Activated CD4-positive, alpha-beta T cell treated with anti-CD3 and anti-CD28 coated beads, Interleukin-2, amount 50 U/mL, for 48 hours (primary cell): ENCODE measurements at places on chromosomes 1 and 21.

- DNase-seq, result peak; percentile 90
These were observed 1.1 kb downstream of the ARHGAP30 start for GRCh38 chr1:161068306-161069234.

GRCh38 chr1:12152113-12152891 is 14.5 kb upstream of the TNFRSF1B start:
- DNase-seq, result no peak

GRCh38 chr1:113035086-113035485 is 37.9 kb upstream of the LRIG2 start:
- DNase-seq, result no peak

GRCh38 chr1:8360493-8361197 is 42.7 kb downstream of the SLC45A1 start:
- DNase-seq, result no peak

DNA sequence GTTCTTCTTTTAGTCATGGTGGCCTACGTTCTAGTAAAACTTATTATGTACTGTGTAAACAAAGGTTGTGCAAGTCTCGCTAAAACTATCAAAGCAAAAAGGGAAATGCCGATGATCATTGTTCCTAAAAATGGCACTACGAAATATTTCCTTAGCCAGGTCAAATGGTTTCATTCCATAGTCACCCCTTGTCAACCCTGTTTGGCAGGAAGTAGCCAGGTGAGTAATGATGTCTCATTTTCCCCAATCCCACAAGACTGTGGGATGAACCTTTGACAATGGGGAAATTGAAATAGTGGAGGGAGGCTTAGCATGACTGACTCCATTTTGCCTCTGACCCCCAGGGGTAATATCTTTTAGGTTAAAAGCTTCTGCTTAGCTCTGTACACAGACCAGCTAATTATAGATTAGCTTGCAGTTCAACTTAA is 5.6 kb upstream of the REN start:
- no peak for DNase-seq

GRCh38 chr1:17926906-17927305 is 171.8 kb downstream of the ACTL8 start:
- no peak for DNase-seq

DNA sequence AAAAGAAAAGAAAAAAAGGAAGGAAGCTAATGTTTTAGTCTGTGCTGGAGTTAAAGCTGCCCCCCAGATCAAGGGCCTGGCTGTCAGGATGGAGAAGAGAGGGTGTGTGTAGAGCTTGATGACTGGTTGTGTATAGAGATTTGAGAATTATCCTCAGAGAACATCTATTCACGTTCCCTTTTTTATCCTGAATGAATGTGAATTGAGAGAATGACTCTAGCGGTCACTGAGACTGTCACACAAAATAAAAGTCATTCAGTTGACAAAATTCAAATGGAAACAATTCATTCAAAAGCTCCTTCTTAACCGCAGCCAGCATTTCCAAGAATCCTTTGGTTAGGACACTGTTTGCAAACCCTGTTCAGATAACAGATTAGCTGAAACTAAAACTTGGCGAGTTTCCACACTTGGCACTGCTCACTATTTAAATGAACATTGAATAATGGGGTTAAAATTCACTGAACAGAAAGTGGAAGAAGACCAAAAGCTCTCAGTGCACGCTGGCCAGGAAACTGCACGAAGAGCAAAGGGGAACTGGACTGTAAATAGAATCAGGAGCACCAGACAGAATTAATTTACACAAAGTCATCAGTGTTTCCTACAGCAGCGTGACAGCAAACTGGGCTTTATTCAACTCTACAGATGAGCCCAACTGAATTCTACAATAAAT is 13.6 kb upstream of the FAM89A start:
- peak; percentile 12 for DNase-seq

DNA sequence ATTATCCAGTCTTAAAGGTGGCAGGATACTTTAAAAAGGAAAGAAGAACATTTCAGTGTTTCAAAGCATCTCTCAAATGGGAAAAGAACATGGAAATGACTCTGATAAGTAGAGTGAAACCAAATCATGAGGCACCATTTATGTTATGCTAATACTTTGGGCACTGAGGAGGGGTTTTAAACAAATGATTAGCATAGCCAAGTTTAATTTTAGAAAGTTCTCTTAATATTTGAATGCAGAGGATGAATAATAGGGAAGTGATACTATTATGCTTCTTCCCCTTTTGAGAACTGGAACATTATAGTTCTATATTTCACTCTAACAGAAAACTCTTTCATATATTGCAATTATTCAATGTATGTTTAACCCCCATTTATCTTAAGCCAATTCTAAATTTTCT is 1181.9 kb upstream of the PRMT6 start:
- DNase-seq, result no peak

DNA sequence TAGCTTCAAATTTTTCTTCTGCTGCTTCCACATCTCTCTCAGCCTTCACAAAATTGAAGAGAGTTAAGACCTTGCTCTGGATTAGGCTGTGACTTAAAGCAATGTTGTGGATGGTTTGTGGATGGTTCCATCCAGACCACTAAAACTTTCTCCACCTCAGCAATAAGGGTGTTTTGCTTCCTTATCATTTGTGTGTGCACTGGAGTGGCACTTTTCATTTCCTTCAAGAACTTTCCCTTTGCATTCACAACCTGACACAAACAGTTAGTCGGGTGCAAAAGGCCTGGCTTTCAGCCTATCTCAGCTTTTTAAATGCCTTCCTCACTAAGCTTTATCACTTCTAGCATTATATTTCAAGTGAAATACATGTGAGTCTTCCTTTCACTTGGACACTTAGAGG is 30.3 kb downstream of the DENND1B start:
- no peak for DNase-seq

GRCh38 chr1:234536741-234537140 is 57.8 kb upstream of the TARBP1 start:
- no peak for DNase-seq

DNA sequence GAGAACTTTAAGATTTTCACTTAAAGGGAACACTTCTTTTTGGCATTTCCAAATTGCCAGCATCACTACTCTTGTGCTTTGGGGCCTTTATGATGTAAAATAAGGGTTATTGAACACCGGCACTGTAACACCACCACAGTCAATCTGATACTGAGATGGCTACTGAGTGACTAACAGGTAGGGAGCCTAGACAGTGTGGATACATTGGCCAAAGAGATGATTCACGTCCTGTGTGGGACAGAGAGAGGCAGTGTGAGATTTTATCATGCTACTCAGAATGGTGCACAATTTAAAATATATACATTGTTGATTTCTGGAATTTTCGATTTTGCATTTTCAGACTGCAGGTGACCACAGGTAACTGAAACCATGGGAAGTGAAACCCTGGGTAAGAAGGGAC is 261.6 kb downstream of the SPATA17 start:
- no peak for DNase-seq

GRCh38 chr1:100499194-100499811 is 38.6 kb upstream of the GPR88 start:
- DNase-seq, result no peak

DNA sequence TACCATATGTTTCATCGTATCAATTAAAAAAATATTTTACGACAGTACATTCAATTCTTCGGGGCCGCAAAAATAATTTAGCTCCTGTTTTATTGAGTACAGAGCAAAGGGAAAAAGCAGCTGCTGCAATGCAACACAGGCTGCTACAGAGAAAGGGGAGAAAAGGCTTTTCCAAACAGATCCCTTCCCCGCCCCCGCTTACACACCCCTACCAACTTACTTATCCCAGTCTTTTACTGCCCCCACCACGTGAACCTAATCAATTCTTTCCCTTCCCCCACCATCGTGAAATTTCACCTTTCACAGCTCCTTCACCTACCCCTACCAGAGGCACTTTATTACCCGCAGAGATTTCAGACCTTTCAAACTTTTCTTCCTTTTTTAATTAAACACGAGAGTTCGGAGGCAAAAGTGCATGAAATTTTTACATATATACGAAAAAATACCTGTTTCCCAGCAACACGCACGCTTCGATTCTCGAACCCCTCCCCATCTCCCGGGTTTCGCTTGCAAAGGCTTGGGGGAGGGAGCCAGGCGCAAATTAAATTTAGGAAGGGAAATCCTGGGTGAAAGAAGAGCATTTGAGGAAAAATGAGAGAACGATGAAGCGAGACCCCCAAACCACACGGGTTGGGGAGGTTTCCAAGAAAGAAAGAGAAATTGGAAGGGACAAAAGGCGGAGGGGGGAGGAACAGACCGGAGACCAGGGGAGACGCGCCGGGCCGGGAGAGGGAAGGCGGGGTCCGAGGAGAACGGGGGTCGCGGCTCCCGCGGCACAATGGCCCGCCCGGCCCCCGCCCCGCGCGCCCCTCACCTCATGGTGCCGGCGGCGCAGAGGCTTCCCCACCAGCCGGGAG is 823 bp downstream of the ENAH start:
- DNase-seq, result no peak

GRCh38 chr1:223233019-223233409 is 90.0 kb upstream of the TLR5 start:
- no peak for DNase-seq

DNA sequence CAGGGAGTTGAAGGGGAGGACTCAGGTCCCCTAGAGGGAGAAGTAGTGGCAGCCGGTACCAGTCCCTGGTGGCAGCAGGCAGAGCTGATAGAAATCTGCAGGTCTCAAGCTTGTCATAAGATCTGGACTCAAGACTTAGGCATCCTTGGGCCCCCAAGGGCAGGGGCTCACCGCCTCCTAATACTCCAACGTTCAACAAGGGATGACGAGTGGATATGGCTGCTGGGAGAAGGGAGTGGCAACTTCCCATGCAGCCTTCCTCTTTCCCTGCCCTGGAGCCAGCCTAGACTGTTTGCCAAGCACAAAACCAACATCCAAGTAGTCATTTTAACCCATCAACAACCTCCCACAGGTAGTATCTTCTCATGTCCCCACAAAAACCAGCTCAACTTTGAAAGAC is 6.9 kb downstream of the TRABD2B start:
- no peak for DNase-seq

DNA sequence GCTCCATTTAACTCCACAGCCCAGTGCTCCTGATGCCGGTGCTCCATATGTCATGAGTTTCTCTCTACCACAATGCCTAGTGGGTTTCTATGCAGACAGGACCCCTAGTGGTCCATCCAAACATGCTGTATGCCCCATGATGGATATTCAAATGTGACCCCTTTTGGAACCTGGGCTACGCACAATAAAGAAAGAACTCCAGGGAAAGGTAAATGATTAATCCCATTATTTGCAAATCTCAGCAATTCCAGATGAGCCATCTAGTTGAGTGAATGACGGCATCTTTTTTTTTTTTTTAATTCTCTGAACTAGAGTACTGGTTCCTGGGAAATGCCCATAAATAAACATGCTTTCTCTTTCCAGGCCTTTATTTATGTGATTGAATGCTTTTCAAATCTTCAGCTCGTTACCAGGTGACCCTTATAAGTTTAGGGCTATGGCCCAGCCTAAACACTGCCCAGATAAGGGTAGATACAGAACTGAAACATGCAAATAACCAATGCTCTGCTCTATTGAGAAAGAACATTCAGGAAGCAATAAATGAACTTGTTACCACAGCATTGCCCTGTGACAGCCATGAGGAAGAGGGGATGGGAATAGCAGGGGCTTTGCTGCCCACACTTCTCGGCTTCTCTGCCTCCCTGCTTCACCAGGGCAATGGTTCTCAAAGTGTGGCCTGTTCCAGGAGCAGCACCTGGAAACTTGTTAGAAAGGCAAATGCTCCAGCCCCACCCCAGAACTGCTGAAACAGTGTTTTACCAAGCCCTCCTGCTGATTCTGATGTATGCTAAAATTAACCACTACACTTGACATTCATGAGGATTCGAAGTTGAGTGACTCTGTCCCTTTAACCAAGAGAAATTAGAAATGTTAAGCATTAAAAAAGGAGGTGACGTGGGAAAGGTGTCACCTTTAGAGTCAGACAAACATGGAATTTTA is 151.7 kb downstream of the SEC16B start:
- DNase-seq, result no peak

GRCh38 chr1:68321084-68321685 is 88.9 kb upstream of the WLS start:
- no peak for DNase-seq

DNA sequence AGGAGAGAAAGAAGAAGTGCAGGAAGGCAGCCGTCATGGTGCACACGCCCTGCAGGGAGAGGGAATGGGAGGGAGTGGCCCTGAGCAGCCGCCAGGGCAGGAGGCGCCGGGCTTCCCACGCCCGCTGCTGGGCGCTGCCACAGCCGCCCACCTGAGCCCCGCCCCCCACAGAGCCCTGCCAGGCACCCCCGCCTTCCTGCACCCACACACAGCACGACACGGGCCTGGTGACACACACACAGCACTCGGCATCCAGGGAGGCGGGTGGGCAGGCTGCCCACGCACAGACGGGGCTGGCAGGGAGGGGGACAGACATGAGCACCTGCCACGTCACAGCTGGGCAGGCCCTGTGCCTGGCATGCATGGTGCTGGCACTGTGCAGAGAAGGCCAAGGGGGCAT is 27.5 kb downstream of the ADGRB2 start:
- no peak for DNase-seq

DNA sequence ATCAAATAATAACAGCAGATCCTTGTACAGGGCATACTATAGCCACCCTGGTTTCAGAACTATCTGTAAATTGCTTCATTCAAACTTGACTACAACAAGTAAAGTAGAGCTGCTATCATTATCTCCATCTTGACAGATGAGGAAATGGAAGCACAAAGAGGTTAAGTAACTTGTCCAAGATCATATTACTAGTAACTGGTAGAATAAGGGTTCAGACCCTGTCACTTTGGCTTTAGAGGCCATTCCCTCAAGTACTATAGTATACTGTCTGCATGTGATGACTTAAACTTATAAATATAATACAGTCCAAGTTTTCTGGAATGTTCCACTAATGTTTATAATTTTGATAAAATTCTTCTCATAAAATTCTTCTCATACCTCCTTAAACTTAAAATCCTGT is 24.8 kb downstream of the PGM1 start:
- no peak for DNase-seq

DNA sequence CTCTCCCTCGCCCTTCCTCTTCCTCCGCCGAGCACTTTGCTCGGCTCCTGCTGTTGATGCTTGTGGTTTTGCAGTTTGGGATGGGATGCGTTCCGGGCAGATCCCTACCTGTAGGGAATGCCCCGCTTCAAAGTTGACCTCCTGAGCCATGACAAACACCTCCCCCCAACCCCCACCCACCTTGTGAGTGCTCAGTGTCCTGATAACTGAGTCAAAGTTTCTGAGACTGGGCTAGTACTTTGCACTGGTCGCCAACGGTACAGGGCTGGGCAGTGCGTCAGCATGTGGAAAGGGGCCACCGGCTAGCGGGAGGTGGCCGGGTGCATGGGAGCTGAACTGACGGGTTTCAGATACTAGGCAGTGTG is 771 bp downstream of the RABGAP1L start:
- DNase-seq, result peak; percentile 30
